ENCODE measurements at places on chromosomes 6 and 20. TPM values are rescaled to one million over a fixed set of nuclear protein-coding genes. Genes with fewer than 3 reads are reported as not detected.

DNA sequence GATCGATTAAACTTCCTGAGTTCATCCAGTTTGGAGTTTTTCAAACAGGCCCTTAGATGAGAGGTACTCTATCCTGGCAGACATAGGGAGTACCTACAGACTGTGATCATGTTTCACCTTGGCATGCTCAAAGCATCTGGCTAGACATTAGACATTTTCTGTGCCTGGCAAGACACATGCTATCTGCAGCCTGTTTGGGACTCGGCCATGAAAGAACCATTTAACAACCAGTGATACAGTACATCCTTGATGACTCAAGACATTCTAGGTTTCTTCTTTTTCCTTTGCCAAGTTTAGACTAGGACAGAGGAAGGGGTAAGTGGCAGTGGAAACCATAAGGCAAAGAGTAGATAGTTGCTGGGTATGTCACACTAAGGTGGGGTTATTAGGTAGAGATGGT is 15.4 kb upstream of the PAQR8 start:
- DNase-seq: no peak

DNA sequence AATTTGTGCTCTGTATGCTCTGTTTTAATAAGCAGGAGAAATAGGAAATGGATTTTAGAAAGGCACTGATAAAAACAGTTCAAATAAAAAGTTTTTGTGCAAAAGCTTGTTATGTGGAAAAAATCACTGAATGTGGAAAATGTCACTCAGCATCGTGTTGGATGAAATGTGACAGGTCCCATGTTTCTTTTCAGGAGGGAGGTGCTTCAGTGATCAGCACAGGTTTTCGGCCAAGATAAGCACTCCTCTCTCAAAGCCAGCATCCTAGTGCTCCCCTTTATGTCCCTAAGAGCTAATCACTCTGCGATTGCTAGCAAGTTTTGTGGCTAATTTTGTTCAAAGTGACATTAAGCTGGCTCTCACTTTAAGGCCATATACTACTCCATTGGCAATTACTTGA is 12.0 kb downstream of the UBE3D start:
- DNase-seq: no peak

DNA sequence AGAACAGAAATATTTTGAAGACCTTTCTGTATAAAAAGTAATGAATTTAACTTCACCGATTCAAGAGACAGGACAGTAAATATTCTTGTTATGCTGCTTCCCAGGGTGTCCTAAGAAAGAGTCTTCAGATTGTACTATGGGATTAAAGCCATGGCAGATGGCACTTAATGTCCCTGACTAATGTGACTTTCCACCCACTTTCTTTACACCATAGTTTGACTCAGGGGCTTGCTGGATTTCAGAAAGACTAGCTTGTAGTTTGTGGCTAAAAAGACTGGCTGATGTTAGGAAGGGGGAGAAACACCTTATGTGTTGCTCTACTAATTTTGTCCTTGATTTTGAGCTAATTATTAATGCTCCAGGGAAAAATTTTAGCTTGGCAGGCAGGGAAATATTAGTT is 75.9 kb downstream of the UTRN start:
- no peak for DNase-seq

DNA sequence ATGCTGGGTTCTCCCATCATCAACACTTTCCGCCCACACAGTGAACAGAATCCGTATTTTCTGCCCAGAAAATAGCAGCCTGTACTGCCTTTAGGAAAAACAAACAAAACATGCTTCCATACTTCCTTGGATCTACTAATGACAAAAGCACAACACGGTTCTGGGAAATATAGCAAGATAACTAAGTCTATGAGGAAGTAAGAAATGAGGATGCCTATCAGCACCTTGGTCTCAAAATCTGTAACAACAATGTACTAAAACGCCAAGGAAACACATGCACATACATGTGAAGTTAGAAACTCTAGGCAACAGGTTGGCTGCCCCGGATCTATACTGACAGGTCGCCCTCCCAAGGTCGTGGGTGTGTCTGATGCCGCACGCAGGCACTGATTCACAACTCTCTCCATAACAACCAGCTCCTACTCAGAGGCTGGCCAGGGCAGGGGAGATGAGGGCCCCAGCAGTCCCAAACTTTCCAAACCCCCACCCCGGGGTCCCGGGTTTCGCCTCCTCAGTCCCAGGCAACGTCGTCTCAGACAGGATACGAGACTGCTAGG is 710 bp downstream of the BTBD9 start:
- DNase-seq: peak; percentile 58

- DNase-seq: no peak
Measured at GRCh38 chr6:170117111-170117972, 173.5 kb downstream of the DLL1 start.

- DNase-seq: peak; percentile 34
Measured at GRCh38 chr6:109978174-109979032, at the start of gene GPR6. Gene GPR6 (plus strand): TSS chr6:109978311. CDS start chr6:109979113, 802 bp downstream.

LGSN gene
- not detected for total RNA-seq

IP6K3 gene
- 0.18 TPM for total RNA-seq

ATP9A gene
- total RNA-seq: 22.4 TPM

TRIM38 gene
- 6.7 TPM for total RNA-seq

GRCh38 chr6:85469276-85470022 is 19.6 kb downstream of the NT5E start:
- DNase-seq: no peak

DNA sequence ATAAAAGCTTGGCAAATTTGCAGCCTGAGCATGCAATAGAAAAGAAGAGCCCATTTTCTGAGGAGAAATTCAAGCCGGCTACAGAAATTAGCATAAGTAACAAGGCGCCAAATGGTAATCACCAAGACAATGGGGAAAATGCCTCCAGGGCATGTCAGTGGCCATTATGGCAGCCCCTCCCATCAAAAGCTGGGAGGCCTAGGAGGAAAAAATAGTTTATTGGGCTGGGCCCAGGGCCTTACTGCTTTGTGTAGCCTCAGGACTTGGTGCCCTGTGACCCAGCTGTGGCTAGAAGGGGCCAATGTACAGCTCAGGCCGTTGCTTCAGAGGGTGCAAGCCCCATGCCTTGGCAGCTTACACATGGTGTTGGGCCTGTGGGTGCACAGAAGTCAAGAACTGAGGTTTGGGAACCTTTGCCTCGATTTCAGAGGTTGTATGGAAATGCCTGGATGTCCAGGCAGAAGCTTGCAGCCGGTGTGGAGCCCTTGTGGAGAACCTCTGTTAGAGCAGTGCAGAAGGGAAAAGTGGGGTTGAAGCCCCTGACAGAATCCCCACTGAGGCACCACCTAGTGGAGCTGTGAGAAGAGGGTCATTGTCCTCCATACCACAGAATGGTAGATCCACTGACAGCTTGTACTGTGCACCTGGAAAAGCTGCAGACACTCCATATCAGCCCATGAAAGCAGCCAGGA is 328.5 kb upstream of the MAP3K7 start:
- no peak for DNase-seq

DNA sequence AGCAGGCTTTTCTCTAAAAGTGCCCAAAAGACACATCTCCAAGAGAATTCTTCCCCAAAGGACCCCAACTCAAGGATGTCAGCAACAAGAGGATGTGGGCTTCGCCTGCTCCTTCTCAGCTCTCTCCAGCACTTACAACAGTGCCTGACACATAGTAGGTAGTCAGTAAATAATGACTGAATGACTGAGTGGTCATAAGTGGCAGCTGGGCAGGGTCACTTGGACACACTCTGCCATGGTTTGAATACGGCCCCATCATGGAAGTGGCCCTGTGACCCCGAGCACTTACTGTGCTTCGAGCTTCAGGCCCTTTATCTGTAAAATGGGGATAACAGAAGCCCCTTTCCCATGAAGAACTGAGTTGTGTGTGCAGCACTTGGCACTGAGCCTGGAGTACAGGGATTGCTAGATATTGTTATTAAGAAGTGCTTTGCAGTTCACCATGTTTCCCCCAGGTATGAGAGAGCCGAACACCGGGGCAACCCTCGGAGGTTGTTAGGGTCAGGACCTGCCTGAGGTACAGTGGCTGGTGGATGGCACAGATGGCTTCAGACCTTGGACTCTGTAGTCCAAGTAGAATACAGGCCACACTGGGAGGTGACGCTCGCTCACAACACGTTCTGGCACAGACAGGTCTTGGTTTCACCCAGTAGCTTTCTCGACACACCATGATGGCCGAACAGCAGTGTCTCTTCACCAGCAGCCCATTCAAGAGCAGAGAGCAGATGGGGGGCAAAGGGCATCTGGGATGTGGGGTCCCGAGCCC is 56.0 kb downstream of the NOL4L start:
- no peak for DNase-seq

NUS1 gene
- 11.8 TPM for total RNA-seq

GRCh38 chr6:8177721-8178120 is 75.4 kb upstream of the EEF1E1 start:
- peak; percentile 48 for DNase-seq

B3GAT2 gene
- total RNA-seq: not detected

SNX9 gene
- total RNA-seq: 41.2 TPM

DNA sequence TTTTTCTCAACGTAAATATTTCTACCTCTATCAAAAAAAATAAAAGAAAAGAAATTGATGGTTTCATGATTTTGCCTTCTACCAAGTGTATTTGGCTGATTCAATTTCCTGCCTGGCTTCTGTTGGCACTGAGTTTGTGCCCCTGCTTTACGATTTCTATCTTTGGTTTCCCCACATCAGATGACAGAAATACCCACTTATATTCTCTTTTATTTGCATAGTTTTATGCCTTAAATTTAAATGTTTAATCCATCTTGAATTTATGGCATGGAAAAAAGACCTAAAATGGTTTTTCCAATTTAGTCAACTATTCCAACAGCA is 34.3 kb downstream of the RNF24 start:
- DNase-seq: no peak

DNA sequence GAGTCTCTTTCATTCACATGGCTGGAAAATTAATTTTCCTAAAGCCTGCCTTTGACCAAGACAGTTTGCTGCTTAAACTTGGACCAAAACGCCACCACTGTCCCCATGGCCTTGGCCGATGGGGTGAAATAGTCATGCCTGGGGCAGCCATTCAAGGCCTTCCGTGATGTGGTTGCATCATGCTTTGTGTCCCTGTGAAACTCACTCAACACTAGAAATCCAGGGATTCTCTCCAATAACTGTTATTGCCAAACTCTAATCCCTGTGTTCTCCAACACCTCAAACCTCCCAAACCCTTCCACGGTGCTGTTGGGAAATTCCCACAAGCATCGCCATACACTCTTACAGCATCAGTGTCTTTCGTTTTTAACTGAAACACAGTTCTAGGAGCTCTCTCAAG is 1.4 kb upstream of the TXNDC5 start:
- no peak for DNase-seq

PIGU gene
- total RNA-seq: 16.1 TPM

DNA sequence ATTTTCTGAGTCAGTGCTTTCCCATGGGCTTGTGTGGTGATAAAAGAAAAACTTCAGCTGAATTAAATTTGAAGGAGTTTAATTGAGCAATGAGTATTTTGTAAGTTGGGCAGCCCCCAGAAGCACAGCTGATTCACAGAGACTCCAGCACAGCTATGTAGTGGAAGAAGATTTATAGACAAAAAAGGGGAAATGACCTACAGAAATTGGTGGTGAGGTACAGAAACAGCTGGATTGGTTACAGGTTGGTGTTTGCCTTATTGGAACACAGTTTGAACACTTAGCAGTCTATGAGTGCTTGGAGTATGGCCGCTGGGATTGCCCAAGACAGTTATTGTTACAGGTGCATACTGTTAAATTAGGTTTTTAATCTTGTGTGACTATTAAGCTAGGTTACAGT is 96.9 kb upstream of the PTPRK start:
- no peak for DNase-seq

MYLIP gene
- 3.2 TPM for total RNA-seq

Data from IMR-90 (cell line).